ENCODE measurements at places on chromosomes 4 and X.

GRCh38 chr4:38500433-38500832, 163.6 kb upstream of the KLF3 start:
- no peak for DNase-seq

DNA sequence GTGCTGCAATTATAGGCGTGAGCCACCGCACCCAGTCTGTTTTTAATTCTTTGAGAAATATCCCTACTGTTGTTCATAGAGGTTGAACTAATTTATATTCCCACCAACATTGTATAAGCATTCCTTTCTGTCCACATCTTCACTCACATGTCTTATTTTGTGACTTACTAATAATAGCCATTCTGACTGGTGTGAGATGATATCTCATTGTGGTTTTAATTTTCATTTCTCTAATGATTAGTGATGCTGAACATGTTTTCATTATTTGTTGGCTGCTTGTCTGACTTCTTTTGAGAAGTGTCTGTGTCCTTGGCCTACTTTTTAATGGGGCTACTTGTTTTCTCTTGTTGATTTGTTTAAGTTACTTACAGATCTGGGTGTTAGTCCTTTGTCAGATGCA, 310.9 kb upstream of the MAOA start:
- no peak for DNase-seq

GRCh38 chr4:167415461-167415860, 181.2 kb upstream of the SPOCK3 start:
- DNase-seq = no peak

- peak; percentile 66 for DNase-seq
These were observed 11.4 kb downstream of the KLF3 start for GRCh38 chr4:38675146-38676121.

DNA sequence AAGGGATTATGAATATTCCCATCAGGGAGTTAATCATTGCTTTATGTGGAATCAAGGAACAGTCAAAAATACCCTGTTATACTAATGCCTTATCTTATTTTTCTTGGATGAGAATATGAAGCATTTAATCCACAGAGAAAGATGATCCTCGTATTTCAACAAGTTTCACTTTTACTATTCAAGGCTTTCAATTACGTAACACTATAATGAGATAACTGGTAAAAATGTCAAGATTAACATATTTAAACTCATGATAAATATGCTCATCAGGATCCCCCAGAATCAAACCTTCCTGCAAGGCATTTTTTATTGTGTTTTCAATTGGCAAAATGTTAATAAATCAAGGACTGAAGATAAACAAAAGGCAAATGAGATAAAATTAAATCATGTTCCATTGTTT, 5.1 kb downstream of the ZXDA start:
- DNase-seq = no peak

DNA sequence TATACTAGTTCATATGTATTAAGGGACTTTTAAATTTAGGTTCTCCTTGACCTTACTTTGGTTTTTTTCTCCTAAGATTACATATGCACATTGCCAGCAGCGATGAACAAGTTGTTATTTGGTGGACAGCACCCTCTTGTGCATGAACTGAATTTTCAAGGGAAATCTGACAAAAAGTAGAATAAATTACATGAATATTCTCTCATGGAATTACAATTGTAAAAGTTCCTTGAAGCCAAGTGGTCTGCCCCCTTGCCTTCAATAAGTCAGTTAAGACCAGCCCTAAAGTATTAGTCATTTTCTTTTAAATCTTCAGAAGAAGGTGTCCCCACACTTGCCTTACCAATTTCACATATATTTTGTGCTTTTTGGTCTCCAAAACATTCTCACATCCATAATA, 30.7 kb upstream of the SMARCA5 start:
- DNase-seq = no peak

- DNase-seq = no peak
These were observed 59.3 kb downstream of the AREG start for GRCh38 chr4:74504212-74504611.

DNA sequence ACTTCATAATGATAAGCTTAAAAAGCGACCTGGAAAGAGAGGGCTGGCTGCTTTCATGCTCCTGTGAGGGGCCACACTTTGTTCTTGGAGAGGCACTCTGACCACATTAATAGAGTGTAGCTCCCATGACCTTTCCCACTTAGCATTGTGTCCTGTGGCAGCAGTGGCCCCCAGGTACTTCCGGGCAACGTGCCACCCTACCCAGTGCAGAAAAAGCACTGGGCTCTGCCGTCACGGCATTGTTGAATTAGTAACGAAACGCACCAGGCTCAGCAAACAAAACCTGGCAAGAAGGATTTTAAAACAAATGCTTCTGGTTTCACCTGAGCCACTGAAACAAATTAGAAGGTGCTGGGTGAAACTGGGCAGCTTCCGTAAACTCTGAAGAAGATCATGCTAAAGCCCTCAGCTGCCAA, 5.4 kb upstream of the SORBS2 start:
- no peak for DNase-seq

DNA sequence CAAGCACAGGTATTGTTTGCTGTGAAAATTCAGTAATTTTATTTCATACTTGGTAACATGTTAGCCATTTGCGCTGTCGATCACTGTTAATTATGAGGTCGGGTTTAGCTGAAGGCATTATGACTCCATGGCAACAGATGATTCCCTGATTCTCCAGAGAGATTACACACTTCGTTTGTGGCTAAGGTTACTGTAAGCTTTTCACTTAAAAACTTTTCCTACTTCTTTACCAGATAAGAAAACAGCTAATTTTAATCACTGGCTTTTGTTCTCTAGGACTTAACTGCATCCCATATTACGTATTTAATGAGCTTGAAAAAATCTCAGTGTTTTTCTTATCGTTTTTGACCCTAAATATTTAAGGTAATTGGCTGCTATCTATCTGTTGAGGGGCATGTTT, 2.1 kb downstream of the GSTCD start:
- no peak for DNase-seq

DNA sequence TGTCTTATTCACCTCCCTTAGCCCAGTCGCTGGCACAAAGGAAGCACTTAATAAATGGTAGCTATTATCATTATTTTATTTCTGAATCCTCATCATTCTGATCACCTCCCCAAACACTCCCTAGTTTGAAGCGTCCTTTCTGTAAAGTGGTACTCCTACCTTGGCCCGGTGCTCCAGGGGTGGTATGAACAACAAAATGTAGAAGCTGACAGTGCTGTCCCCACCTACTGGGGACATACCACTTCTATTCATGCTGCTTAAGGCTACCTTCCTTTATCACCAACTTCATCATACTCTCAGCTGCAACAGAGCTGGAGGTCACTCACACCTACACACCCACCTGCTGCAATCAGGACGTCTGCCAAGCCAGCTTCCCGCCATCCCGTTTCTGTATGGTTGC, 40.8 kb upstream of the APLN start:
- DNase-seq = no peak

DNA sequence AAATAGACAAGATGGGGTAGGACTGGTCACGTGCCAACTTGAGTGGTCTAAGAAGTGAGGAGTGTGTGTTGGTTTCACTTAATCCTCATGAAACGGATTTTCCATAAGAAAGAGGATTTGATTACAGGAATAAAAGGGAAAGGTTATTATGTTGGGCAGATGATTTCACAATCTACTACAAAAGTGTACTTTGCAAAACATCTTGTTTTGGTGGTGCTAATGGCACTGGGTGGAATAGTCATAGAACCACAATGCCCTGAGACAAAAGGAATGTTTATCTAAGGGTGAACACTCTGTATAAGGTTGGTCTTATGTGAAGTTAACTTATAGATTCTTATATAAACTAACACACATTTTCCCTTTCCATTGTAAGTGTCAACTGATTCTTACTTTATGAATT, 45.6 kb downstream of the GLUD2 start:
- DNase-seq = no peak

DNA sequence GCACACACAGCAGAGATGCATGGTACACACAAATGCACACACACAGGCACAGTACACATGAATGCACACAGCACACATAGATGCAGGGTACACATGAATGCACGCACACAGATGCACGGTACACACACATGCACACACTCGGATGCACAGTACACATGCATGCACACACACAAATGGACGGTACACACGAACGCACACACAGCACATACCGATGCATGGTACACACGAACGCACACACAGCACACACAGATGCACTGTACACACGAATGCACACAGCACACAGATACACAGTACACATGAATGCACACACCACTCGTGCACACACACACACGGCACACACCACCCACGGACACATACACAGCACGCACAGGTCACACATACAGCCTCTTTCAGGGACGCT, 43.8 kb upstream of the CPLX1 start:
- no peak for DNase-seq

DNA sequence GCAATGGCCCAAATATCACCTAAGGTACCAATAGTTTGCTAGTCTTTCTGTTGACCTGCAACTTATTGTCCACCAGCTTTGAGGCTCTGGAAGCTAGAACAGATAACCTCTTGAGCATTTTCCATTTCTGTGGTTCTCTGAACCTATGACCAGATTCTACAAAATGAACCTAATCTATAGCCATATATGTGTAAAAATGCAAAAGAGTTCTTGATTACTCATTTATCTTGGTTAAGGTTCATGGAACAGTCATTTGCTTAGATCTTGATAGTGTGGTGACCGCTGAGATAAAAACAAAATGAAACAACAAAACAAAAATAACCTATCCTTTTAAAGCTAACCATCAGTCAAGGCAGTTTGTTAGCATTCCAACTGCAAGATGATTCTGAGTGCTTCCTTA, 9.3 kb upstream of the GATB start:
- DNase-seq = peak; percentile 53

DNA sequence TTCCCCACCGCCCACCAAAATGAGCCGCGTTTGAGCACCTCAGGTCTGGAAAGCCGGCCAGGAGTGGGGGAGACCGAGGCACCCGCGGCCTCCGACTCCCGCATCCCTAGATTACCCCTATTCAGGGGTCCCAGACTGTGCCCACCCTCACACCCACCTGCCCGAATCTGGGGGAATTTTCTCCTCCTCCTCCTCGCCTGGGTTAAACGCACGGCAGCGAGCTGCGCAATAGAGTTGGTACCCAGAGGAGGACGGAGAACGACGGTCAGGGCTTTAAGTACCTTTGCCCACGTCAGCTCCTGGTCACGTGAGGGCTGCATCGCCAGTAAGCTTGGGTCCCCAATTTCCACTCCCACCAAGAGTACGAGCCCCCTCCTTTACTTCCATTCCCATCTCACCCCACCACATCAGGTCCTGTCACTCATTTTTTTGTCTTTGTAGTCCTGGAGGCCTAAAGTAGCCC, at the start of gene ARMCX2:
Gene ARMCX2, minus strand, starts transcription at position 250 of the 463 bp plus-strand sequence. CDS start 2,262 bp downstream, outside the sequence.
- no peak for DNase-seq

DNA sequence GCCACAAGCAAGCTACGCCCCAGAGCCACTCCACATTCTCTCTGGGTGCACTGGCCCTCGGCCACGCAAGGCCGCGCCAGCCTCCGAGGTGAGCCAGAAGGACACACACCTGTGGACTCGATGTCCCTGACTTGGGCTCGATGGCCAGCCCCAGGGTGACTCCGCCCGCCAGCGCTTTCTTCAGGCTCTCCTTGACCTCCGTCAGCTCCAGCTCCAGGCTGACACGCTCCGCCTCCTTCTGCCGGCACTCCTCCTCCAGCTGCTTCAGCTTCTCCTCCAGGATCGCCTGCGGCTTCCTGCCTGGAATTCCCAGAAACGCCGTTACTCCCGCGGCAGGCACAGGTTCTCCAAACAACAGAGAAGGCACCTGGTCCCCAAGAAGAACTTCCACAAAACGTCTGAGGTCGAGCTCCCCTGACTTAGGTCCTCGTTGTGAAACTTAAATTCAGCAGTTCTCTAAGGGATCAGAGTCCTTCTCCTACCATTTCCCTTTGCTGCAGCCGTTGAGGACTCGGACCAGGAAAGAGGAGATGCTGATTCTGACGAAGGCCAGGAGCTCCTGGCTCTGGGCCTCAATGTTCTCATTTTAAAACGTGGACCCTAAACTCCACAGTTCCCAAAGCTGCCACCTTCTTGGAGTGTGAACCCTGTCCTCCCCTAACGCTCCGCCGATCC, 166.8 kb downstream of the AFAP1 start:
- no peak for DNase-seq

DNA sequence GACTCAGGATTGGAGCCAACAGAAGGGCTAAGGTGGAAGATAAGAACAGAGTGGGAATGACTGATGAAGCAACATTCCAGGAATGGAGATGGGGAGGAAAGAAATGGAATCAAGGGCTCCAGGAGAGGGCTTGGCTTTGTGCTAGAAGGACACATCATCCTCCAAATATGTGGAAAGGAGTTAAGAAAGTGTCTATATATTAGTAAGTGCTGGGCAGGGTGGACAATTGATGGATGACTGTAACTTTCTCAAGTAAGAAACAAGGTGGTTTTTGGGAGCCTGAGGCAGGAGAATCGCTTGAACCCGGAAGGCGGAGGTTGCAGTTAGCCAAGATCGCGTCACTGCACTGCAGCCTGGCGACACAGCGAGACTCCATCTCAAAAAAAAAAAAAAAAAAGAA, 71.6 kb upstream of the NFKB1 start:
- no peak for DNase-seq

DNA sequence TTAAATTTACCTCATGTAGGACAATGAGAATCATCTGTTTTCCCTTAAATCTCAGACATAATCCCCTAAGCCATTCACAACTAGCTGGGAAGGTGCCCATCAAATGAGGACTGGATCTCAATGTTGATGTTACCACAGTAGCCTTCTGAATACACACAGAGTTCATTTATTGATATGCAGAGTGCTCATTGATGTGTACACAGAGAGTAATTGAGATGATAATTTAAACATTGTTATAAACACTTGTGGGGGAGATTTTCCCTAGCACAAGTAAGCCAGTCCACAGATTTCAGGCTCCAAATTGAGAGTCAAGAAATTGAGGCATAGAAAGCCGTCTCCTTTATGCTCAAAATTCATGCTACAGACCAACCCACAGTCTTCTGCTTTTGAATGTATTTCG, 273.4 kb upstream of the TRPC5 start:
- no peak for DNase-seq

DNA sequence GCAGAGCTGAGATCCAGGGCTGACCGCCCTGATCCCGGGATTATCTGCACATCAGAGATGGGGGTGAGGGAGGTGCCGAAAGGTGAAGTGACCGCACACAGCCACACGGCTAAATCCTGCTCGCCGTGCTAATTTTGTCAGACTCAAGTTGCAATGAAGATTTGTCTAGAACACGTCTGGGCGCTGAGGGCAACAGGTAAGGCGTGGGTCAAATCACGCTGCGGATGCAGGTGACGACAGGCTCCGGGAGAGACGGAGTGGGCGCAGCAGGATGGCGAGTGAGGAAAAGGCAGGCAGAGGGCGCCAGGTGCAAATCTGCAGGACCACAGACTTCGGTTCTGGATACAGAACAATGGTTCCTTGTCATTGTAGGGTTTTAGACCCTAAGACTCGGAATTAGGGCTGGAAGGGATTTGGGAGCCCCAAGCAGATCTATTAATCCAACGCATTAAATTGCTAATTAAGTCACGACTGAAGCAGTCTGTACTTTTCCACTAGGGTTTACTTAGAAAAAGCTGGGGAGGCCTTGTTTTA, 1.9 kb upstream of the TBC1D14 start:
- DNase-seq = no peak

GRCh38 chrX:9498236-9498635, 33.4 kb downstream of the TBL1X start:
- no peak for DNase-seq

GRCh38 chr4:1579001-1579900, 104.9 kb downstream of the FAM53A start:
- peak; percentile 69 for DNase-seq
